AG10803 (cell line): ENCODE measurements at places on chromosomes 11 and 22.
A peak's percentile ranks its signal among the peaks of the same experiment; 100 is the strongest.

GRCh38 chr22:40919446-40919845, 31.7 kb upstream of the RBX1 start:
- peak; percentile 77 for DNase-seq

GRCh38 chr11:26227883-26228502, 103.9 kb upstream of the ANO3 start:
- no peak for DNase-seq

GRCh38 chr22:30889996-30890480, 78.5 kb downstream of the MORC2 start:
- DNase-seq, result no peak

DNA sequence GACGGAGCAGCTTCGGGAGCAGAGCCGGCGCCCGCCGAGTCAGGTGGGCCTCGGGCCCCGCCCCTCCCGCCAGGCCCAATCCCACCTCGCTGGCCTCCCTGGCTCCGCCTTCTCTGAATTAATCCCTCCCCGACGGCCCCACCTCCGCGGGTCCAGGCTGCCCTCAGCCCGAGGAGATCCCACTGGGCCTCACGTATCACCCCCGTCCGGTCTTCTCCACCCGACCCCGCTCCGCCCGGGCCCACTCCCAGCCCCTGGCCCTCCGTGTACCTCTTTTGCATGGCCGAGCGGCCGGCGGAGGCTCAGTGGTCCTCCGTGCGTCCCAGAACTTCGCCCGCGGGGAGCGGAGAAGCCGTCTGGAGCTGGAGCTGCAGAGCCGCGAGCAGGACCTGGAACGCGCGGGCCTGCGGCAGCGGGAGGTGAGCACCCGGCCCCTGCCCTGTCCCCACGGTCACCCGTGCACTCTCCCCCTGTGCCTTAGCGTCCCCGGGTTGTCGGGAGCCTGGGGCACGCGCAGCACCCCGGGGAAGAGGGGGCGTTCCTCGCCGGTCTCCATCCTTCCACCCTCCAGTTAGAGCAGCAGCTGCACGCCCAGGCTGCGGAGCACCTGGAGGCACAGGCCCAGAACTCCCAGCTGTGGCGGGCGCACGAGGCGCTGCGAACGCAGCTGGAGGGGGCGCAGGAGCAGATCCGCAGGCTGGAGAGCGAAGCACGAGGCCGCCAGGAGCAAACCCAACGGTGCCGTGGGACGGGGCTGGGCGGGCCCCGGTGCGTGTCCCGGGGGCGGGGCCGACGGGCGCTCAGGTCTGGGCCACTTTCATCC, 2.2 kb upstream of the CD151 start:
- peak; percentile 40 for DNase-seq

GRCh38 chr11:12397931-12398334, 20.6 kb downstream of the PARVA start:
- DNase-seq, result peak; percentile 99

DNA sequence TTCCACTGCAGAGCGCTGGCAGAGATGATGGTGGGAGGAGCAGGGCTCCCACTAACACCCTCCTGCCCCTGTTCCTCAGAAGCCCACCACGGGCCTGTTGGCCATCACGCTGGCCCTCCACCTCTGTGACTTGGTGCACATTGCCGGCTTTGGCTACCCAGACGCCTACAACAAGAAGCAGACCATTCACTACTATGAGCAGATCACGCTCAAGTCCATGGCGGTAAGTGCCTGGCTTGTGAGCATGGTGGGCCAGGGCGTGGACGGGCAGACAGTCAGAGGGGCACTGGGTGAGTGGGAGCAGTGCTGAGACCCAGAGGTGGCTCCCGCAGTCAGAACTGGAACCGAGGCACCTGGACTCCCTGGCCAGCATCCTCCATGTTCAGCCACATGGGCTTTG, 57.9 kb downstream of the ST3GAL4 start:
- no peak for DNase-seq
